ENCODE measurements at places on chromosomes 3 and 15. TPM values are rescaled to one million over a fixed set of nuclear protein-coding genes. Genes with fewer than 3 reads are reported as not detected.
A peak's percentile ranks its signal among the peaks of the same experiment; 100 is the strongest.

DNA sequence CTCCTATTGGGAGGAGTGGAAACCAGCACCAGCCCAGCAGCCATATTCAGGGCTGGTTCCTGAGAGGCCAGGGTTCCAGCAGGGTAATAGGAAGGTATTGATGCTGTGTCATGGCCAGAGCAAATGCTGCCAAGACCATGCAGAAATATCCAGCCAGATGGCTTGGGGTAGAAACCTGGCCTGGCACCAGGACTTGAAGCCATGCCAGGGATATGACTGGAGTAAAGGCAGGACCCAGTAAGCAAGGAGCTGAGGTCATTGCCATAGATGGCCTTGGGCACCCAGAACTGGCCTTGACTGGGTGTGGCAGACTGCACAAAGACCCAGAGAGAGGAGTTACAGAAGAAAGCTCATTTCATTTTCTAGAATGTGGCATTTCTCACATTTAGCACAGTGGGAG lies 257.6 kb upstream of the GOLGA6L4 start:
- no peak for DNase-seq

- no peak for DNase-seq
Observed at GRCh38 chr15:62618432-62618831, 424.1 kb upstream of the TPM1 start.

DNA sequence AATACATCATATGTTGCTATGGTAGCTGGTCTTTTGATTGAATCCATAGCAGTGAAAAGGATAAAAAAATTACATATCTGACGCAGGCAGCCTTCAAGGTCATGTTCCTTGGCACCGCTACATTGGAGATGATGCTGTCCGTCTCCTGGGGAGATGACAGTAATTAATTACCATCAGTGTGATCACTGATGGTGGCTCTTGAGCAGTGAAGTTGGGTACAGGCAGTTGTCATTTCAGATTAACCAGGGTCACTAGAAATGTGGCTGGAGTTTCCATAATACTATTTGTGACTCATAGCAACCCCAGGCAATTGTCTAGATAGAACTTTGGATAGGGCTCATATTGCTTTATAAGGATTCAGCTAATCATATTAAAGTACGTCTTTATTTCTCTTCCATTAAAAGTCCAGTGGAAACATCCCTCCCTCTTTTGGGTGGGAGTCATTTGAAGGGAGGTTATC lies 136.3 kb downstream of the THSD4 start:
- no peak for DNase-seq

Gene MTFMT
- total RNA-seq = 14.4 TPM

Gene VEPH1
- total RNA-seq = 237 TPM

GRCh38 chr3:197393711-197394110 lies 95.3 kb upstream of the DLG1 start:
- DNase-seq = no peak

GRCh38 chr3:172391592-172392302 lies 56.5 kb downstream of the GHSR start:
- DNase-seq = no peak

GRCh38 chr3:89851974-89852621 lies 744.7 kb downstream of the EPHA3 start:
- peak; percentile 75 for DNase-seq

Gene ATP6V1A
- total RNA-seq = 68.5 TPM

- no peak for DNase-seq
Observed at GRCh38 chr15:52558196-52558595, 10.6 kb downstream of the ARPP19 start.
